ENCODE measurements at places on chromosomes 3 and 15.

- DNase-seq, result no peak
Observed at GRCh38 chr15:38058596-38059075, 124.2 kb downstream of the TMCO5A start.

DNA sequence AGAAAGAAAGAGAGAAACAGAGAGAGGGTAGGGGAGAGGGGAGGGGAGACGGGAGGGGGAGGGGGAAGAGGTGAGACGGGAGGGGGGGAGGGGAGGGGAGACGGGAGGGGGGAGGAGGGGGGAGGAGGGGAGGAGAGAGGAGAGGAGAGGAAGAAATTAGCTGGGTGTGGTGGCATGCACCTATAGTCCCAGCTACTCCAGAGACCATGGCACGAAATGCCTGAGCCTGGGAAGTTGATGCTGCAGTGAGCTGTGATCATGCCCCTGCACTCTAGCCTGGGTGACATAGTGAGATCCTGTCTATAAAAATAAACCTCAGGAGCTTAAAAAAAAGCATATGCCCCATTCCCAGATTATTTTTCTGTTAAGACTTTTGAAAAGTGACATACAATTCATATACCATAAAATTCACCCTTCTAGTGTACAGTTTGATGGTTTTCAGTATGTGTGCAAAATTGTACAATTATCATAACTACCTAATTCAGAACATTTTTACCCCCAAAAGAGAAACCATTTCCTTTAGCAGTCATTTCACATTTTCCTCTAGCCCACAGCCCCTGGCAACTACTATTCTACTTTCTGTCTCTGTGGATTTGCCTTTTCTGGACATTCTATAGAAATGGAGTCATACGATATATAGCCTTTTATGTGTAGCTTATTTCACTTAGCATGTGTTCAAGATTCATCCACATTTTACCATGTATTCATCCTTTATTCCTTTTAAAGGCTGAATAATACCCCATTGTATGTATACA is 699.6 kb downstream of the FHIT start:
- DNase-seq, result no peak

GRCh38 chr3:31462050-31462569 is 70.6 kb upstream of the STT3B start:
- no peak for DNase-seq

DNA sequence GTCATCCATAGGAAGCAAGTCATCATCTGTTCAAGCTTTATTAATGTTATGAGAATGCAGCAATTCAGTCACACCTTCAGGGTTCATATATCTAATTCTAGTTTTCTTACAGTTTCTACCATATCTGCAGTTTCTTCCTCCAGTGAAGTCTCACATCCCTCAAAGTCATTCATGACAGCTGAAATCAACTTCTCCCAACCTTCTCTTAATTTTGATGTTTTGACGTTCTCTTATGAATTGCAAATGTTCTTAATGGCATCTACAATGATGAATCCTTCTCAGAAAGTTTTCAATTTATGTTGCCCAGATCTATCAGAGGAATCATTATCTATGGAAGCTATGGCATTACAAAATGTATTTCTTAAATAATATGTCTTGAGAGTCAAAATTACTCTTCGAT is 210.4 kb upstream of the ZBTB20 start:
- no peak for DNase-seq

DNA sequence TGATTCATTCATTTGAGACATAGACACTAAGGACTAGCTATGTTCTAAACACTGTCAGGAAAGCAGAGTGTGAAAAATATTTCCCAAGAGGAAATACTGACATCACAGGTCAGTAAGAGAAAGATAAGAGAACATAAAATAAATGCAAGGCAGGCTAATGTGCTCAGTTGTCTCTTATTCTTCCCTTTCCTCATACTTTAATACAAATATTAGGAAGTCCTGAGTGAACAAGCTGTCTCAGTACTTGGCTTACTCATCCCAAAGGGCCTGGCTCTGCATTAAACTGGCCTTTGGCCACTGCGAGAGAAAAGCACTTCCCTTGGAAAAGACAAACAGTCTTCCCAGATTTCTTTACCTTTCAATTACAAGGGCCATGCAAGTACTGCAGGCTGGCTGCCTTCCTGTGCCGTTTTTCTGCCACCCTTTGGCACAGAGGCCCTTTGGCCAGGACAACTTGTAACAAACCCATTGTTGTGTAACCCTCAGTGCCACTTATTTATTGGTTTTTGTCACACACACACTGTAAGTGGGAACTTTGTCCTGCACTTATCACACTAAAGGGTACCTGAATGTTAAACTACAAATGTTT is 31.7 kb downstream of the EDC3 start:
- DNase-seq, result no peak

GRCh38 chr15:67701669-67702068 is 123.6 kb upstream of the SKOR1 start:
- no peak for DNase-seq

GRCh38 chr3:55819005-55819404 is 331.9 kb upstream of the WNT5A start:
- no peak for DNase-seq

DNA sequence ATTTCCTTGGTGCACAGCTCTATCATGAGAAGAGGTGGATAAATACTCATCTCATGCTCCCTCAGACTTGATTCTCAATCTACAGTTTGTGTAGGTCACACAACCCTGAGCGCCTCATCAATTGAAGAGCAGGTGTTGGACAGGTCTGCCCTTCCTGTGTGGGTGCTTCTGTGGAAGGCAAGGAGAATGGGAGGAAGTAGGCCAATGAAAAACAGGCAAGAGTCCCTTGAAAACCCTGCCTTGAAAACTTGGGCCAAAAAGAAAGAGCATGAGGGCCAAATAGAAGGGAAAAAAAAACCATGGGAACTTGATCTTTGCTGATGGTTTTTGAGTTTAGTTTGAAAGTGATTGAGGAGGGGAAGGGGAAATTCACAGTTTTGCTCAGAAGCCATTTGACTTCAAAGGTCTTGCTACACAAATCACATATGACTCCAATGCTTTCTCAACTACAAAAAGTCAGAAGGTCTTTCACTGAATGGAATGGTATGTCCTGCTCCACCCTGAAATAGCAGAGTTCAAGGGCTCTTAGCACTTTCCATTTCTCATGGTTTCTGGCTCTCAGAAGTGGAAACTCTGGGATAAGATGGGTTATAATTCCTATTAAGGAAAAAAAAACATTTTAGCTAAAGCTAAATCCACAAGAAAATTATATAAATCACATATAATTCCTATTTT is 37.2 kb upstream of the TM4SF1 start:
- DNase-seq, result no peak

DNA sequence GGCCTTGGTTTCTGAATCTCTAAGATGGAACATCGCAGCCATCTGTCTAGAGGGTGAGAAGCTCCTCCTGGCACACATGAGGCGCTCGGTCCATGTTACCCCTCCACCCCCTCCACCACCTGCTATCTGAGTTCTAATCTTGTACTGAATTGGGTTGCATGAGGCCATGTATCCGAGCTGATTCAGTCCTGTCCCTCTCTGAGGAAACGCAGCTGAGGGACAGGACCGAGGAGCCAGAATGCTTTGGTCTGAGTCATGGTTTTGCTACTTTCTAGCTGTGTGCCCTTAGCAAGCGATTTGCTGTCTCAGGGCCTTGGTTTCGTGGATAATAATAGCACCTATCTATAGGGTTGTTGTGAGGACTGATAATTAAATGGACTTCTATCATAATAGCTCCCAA is 87.8 kb upstream of the SEC13 start:
- no peak for DNase-seq

DNA sequence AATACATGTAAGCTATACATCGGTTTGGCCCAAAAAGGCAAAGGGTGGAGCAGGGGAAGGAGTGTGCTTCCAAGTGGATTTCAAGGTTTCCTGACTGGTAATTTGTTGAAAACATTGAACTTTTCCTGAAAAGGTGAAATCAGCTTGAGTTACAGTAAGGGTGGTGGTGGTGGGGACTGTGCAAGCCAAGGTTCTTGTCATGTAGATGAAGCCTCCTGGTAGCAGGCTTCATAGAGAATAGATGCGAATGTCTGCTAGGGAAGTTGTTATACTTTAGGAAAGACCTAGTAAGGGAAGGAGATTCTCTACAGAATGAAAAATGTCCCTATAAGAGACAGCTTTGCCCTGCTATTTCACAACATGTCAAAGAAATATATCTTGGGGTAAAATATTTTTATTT is 528.2 kb upstream of the CBLB start:
- no peak for DNase-seq

DNA sequence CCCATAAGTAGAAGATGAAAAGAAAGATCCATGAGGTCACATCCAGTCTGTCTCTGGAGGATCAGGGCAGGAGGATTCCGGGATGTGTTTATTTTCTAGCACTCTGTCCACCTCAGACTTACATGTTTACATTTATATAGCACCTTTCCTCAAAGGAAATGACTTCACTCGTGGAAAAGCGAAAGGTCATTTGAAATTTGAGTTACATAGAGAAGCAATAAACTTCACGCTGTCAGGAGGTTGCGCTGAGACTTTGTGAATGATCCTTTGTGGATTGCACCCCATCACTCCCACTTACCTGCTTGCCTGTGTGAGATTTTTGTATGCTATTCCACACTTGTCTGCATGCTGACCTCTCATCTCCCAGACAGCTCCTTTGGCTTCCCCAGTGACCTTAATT is 540.5 kb downstream of the AGBL1 start:
- DNase-seq, result no peak
